ENCODE measurements at places on chromosomes 2 and 18.

DNA sequence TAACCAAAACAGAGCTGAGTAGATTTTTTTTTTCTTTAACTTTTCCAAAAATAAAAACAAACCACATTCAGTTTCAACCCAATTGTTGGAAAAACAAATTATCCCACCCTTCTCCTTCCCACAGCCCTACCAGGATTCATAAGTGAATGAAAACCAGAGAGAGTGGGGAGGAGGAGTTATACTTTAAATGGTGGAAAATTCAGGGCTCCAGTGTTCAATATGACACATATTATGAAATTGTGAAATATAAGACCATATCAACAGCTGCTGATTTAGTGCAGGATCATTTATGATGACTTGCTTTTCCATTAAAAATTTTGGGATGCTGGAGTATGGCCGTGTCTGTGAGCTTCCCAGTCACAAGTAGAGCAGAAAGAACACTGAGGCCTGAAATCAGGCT lies 26.7 kb downstream of the COLEC12 start:
- no peak for DNase-seq

- DNase-seq, result no peak
Measured at GRCh38 chr18:41038071-41038470, 917.0 kb upstream of the PIK3C3 start.

DNA sequence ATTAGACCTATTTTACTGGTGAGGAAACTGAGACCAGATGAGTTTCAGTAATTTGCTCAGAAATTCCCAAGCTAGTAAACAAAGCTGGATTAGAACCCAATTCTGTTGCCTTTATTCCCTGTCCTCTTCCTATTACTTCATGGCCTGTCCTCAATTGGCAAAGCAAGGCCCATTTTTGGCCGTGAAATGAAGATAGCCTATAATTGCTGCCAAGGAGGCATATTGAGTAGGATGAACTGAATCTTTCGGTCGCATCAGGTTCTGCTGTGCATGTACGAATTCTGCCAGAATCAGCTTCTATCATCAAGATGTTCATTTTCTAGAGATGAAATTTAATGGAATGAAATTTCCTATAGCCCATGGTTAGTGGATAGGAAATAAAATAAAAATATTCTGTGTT lies 1485.2 kb upstream of the PIK3C3 start:
- DNase-seq, result no peak

DNA sequence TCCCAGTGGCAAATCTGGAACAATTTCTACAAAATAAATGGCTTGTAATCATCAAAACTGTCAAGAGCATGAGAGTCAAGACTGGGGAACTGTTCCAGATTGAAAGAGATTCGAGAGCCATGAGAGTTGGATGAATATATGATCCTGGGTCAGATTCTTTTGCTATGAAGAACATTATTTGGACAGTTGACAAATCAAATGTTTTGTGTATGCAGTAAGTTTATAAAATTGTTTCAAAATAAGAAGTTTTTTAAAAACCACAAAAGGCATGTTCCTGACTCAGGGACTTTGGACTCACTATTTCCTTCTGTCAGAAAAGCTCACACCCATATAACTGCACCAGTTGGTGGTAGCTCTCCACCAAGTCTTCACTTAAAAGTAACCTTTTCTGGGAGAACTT lies 38.5 kb downstream of the ROCK2 start:
- no peak for DNase-seq

- no peak for DNase-seq
Measured at GRCh38 chr2:178279142-178279541, 84.8 kb downstream of the OSBPL6 start.

- no peak for DNase-seq
Measured at GRCh38 chr2:120319123-120319522, 26.8 kb upstream of the INHBB start.

- DNase-seq, result no peak
Measured at GRCh38 chr2:71661782-71662181, 208.4 kb downstream of the DYSF start.

DNA sequence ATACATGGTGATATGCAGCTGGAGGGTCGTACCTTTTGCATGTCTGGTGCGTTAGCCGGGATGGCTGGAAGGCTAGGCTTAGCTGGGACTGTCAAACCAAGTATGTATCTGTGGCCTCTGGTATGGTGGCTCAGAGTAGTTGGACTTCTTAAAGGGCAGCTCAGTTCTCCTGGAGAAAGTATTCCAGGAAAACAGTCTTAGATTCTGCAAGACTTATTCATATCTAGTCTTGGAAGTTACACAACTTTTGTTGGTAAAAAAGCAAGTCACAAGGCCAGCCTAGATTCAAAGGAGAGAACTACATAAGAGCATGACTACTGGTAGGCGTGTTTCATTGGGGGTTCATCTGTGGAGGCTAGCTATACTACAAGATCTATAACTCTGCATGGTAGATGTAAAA lies 45.5 kb downstream of the EML4 start:
- DNase-seq, result peak; percentile 3

GRCh38 chr2:163490281-163490680 lies 245.5 kb downstream of the FIGN start:
- DNase-seq, result no peak

DNA sequence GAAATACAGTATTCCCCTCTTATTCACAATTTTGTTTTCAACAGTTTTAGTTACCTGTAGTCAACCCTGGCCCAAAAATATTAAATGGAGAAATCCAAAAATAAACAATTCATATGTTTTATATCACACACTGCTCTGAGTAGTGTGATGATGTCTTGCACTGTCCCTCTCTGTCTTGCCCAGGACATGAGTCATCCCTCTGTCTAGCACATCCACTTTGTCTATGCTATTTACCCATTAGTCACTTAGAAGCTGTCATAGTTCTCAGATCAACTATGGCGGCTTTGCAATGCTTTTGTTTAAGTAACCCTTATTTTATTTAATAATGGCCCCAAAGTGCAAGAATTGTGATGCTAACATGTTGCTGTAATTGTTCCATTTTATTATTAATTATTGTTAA lies 380.6 kb upstream of the REG3G start:
- DNase-seq, result no peak
